Chondrocyte (in vitro differentiated cells): ENCODE measurements at places on chromosomes 1 and 21. TPM values are rescaled to one million over a fixed set of nuclear protein-coding genes. Genes with fewer than 3 reads are reported as not detected.

GRCh38 chr1:27037518-27037917 is 24.9 kb upstream of the TENT5B start:
- H3K4me1 ChIP-seq = no peaks in the 10 kb centered on the region
- H3K27ac ChIP-seq = no peak overlapping the region
- no peak for DNase-seq
- H3K4me3 ChIP-seq = no peak overlapping the region

DNA sequence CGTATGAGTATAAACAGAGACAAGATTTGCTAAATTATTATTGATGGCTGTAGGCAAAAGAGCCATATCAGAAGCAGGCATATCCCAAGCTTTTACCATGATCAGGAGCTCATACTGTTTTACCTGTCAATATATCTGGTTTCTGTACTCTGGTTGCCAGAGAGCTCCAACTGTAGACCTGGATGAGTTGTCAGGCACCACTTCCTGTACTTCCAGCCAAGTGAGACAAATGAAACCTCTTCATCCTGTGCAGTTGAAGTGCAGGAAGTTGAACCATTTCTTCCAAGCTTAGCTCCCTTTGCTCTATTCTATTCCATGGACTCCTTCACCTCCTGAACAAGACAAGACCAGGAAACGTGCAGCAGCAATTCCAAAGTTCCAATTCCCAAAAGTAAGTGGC is 115.6 kb downstream of the ZNF281 start:
- H3K4me1 ChIP-seq = peaks cover 13% of the 10 kb centered on the region
- DNase-seq = no peak
- H3K27me3 ChIP-seq = no peaks in the 10 kb centered on the region
- H3K4me3 ChIP-seq = no peak overlapping the region
- no peak overlapping the region for H3K27ac ChIP-seq
- H3K36me3 ChIP-seq = no peaks in the 10 kb centered on the region

DNA sequence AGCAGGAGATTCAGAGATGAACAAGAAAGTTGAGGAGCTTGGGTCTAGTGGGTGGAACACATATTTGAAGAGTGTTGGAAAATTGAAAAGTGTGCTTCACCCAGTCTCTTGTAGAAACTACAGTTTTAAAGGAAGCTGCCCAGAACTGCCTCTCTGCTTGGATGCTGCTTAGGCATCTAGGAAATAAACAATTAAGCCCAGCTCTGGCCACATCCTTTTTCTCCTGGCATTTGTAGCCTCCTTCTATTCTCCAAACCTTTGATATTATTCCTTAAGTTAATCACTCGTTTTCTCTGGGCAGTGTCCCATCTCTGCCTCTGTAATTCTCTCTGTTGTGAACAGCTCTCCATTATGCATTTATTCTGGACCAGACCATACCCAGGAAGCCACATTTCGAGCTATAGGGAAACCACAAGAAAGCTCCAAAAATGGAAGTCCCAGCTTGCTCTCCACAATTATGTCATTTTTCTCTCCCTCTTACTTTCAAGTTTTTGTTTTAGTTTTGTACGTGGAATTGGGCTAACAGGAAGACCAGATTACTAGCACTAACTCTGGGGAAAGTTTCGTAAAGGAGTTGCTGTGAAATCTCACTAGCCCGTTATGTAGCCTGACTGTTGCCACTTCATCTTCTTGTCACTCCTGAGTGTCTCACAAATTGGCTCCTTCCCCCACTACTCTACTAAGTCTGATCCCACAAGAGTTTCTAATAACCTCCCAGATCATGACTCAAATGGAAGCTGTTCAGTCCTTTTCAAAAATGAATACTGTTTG is 102.2 kb downstream of the NTMT2 start:
- no peaks in the 10 kb centered on the region for H3K4me1 ChIP-seq
- H3K36me3 ChIP-seq = no peaks in the 10 kb centered on the region
- H3K27me3 ChIP-seq = no peaks in the 10 kb centered on the region
- H3K4me3 ChIP-seq = no peak overlapping the region

Gene SV2A
- 15.3 to 17.2 TPM (median 16.0 TPM) in 3 replicates for total RNA-seq

Gene MLLT11
- 42.8 to 49.9 TPM (median 42.8 TPM) in 3 replicates for total RNA-seq
